ENCODE measurements at places on chromosomes 1 and 21.

DNA sequence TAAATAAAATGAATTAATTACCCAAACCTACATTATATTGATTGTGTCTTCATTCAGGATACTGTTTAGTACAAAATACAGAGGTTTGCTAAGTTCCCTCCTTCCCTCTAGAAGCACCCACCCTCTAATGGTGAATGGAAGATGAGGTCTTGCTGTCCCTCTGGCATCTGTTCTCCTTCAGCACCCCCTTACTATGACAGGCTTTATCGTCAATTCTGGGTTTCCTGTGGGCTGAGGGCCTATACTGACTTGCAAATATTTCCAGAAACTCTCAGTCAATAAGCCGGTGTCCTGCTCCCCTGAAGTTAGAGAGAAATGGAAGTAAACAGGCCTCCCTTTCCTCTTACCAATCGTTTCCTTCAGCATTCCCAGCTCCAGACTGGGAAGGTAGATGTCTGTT, 13.2 kb downstream of the LAX1 start:
- no peak for DNase-seq

DNA sequence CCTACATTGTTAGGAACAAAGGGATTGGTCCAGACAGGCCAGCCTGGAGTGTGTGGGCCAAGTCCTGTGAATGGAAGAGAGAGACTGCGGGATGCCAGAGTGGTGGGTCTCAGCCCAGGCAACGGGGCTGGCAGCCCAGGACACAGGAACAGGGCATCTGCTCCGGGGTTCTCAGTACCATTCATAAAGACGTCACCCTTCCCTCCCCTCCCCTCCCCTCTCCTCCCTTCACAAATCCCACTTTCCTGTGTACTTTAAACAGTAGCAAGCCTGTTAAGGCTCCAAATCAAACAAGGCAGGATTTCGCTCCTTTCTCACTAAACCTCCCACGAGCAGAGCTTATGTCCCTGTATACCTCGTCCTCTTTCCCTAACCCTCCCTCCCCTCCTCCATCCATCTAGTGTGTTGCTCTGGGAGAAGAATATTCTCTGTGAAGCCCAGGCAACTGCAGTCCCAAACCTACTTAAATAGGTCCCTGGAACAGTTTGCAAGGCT, 4.2 kb upstream of the PLXNA2 start:
- DNase-seq, result no peak

DNA sequence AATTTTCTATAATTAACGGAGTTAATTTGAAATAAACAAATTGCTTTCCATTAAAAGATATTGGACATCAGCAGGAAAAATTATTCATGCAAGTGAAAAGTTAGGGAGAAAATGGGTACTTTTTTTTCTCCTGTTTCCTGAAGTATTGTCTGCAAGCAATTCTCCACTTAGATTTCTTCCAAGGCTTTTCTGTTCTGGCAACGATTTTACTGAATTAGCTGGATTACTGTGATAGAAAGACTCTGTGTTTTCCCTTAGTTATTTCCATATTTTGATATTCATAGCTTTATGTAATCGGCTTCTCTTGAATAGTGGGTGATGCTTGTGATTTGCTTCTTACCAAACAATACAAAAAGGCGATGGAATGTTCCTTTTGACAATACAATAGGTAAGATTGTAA, 1333.9 kb downstream of the AMY1C start:
- no peak for DNase-seq

- no peak for DNase-seq
Observed at GRCh38 chr1:86346388-86346787, 49.7 kb downstream of the ODF2L start.
